Activated CD4-positive, CD25-positive, alpha-beta regulatory T cell treated with anti-CD3 and anti-CD28 coated beads, Interleukin-2, amount 50 U/mL, for 16 hours (primary cell): ENCODE measurements at places on chromosomes 12 and 14.

DNA sequence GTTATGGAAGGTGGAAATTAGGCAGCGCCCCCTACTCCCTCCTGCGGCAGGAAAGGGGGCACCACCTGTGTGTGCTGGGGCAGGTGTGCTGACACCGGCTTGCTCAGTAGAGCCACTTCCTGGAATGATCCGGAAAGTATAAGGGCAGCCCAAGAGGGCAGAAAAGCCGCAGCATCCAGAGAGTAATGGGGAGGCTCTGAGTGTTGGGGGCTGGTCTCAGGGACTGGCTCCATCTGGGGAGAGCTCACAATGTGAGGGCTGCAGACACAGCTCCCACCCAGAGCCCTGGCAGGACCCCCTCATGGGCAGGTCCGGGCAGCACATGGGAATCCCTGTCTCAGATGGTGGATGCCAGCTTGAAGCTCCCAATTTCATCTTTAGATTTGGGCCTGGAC lies 187.6 kb upstream of the C14orf180 start:
- no peak for DNase-seq

- no peak for DNase-seq
Measured at GRCh38 chr12:15580431-15580830, 208.8 kb downstream of the EPS8 start.

- DNase-seq = no peak
Measured at GRCh38 chr12:92027701-92028440, 117.8 kb downstream of the BTG1 start.

- no peak for DNase-seq
Measured at GRCh38 chr14:25488961-25489360, 439.0 kb upstream of the STXBP6 start.

DNA sequence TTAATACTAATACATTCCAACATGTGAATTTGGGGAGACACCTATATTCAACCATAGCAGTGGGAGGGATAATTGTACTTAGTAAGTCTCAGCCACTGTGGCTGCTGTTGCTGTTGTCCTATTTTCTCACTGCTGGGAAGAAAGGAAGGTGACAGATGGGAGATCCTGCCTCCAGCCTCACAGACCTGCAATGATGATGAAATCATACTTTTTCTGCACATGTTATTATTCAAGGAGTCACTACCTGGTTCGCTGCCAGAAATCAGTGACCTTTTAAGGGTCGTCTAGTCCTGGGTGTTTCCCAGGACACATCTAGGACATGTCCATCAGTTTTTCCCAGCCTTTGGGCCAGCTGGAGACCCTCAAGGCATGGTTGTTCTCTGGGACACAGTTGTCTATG lies 106.2 kb upstream of the RPH3A start:
- DNase-seq = no peak

- no peak for DNase-seq
Measured at GRCh38 chr14:85607651-85608081, 77.7 kb downstream of the FLRT2 start.

DNA sequence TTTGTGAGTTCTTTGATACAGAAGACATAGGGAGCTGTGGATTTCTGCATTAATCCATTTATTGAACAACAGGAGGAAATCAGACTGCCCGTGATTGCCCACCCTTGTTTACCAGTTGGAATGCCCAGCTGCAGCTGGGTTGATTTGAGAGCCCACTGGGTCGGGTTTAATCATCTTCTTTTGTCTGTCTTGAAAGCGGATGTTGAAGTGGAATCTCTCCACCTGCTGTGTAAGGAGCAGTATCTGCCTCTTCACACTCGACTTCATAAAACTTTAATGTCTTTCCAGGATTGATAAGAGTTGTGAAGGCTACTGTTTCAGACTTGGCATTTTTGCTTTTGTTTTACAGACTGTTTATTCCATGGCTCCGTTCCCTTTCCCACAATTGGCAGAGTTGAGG lies 39.9 kb downstream of the TBC1D30 start:
- DNase-seq = no peak

DNA sequence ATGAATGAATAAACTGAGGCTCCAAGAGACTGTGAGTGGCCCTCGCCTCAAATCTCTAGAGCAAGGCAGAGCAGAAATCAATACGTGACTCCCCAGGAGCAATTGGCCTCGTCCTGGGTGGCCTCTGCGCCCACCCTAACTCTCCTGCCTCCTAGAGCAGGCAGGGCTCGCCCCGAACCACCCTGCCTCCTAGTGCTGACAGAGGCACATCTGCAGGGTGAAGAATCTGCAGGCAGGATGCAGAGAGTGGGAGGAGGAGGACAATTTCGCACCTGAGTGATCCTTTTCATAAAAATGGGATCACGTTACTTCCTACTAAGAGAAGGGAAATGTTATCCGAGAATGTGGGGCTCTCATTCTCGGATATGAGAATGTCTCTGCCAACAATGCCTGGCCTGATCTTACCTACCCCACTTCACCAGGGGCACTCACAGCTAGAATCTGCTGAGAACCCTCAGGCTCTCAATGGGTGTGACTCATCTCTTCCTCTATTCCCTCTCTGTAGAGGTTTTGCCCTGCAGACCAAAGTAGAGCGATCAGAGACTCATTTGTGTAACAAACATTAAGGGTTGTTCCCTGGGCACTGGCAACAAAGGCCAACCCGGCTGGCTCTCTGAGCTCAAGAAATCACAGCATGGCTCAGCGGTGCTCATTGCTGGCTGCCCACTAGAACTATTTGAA lies 61.7 kb upstream of the BCL2L14 start:
- no peak for DNase-seq

DNA sequence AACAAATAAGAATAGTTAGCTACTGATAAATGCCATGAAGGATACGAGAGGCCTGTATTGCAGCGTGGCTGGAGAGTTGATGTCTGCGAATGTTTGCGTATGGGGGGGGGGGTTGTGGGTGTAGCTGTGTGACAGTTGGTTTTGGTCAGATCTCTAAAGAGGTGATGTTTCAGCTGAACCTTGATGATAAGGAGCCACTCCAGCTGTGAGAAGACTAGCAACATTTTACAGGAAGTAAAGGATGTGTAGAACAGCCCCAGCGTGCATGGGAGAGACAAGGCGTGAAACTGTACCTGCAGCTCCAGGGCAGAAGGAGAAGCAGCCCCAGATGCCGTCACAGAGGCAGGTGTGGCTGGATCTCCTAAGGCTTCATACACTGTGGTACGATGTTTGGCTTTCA lies 416.9 kb downstream of the TMEM132D start:
- DNase-seq = no peak

DNA sequence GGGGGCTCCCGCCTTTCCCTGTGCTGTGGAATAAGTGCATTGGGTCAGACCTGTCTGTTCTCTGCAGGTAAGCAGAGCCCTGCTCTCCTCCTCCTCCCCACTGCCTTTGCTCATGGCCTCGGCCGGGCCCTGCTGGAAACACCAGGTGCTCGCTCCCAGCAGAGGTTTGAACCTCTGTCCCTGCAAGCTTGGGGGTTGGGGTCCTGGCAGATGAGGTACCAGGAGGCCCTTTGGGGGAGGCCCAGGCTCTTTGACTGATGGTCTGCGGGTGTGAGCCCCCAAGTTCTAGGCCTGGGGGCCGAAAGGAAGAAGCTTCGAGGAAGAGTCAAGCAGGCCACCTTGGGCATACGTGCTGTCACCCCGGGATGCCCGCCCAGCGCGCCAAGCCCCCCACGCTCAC lies 22.1 kb upstream of the CEP170B start:
- no peak for DNase-seq

DNA sequence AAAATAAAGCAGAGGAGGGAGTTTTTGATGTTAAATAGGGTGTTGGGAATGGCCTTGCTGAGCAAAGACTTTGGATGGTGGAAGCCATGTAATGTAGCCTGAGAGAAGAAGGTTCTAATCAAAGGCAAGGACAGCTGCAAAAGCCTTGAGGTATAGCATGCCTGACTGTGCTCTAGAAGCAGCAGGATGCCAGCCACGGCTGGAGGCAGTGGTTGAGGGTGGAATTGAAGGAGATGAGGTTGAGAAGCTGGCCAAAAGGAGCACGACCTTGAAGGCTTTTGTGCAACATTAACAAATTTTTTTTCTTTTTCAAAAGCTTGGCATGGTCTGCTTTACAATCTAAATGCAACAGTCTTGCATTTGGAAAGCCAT lies 42.3 kb upstream of the CSRP2 start:
- no peak for DNase-seq

GRCh38 chr12:51471111-51471864 lies 46.7 kb downstream of the SLC4A8 start:
- no peak for DNase-seq

- no peak for DNase-seq
Measured at GRCh38 chr12:32548691-32549281, 130.3 kb upstream of the DNM1L start.

- no peak for DNase-seq
Measured at GRCh38 chr12:27462151-27462694, 15.7 kb downstream of the SMCO2 start.

DNA sequence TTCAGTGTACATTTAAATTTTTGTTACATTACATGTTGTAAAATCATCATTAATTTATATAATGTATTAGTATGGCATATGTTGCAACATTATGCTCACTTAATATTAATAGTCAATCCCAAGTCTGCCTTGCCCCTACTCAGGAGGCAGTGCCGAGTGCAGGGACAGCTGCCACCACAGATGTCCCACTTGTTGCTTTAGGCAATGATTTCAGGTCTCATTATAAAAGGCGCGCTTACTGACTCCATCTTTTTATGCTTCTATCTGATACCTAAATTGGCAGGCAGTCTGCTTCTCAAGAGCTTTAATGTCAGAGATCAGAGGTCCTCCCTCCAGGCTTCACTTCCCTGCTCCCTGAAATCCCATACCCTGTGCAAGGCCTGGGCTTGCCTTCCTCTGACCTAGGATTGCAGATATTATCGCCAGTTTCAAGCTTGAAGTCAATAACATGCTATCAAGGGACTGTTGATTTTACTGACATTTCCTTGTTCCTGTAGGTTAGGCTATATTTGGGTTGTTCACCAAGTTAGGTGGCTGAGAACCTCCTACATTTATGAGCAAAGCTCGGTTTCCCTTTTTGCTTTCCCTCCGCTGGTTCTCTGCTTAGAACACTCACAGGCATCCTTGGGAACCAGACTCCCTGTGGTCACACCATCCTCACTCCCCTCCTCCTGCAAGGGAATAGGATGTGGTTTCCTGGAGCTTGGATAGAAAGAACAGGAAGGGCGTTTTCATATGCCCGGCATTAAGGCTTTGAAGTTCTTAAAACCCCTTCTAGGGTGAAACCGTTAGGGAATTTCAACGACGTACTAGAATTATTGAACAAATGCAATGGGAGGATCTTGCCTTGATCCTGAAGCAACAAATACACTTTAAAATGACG lies 208.4 kb upstream of the FKBP4 start:
- no peak for DNase-seq

GRCh38 chr14:39383026-39383660 lies 49.1 kb downstream of the FBXO33 start:
- DNase-seq = no peak

GRCh38 chr12:56749359-56749758 lies 2.8 kb downstream of the PRIM1 start:
- DNase-seq = no peak

DNA sequence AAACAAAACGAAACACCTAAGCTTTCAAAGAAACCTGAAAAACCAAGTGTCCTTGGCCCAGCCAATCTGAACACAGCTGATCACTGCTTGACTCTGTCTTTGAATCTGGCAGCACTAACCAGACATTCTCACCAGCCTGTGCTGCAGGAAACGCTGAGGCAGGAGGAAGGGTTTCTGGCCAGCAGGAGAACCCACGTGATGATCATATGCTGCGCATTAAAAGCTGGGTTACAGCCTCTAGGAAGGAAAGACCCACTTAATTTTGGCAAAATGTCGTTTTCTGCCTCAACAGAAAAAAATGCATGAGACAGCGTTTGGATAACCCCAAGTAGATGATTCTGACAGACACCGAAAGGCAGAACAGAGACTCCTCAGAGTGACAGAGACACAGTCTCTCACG lies 9.8 kb downstream of the APPL2 start:
- DNase-seq = no peak

- no peak for DNase-seq
Measured at GRCh38 chr12:130752692-130753230, 36.7 kb upstream of the RIMBP2 start.

DNA sequence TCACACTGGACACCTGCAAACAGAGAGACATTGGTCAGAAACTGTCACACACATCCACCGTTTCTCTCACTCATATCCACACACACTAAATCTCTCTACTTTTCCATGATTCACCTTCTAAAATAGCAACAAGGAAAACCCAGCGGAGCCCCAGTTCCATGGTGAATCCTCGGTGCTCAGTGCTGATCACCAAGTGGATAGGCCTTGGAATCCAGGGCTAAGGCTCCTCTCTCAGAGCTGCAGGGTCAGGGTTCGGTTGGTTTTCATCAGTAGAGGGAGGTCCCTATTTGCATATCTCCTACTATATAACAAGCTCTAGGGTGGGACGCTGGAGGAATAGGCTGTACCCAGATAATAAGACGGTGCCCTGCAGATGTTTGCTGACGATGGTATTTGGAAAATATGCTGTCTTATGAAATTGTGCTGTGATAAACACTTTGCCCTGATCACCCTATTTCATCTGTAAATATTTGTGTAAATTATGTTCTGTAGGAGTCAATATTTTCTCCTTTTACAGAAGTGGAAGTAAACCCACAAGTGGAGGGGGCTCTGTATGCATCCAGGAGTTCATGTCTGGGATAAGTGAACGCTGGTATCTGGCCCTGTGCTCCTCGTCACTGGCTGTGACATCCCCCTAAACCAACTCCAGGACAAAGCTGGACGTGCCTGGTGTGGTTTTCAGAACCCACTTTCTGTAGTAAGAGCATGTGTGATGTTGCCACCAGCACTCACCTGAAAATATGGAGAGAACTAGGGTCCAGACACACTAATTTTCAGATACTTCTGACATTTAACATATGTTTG lies 709.2 kb downstream of the TMEM121 start:
- DNase-seq = no peak

DNA sequence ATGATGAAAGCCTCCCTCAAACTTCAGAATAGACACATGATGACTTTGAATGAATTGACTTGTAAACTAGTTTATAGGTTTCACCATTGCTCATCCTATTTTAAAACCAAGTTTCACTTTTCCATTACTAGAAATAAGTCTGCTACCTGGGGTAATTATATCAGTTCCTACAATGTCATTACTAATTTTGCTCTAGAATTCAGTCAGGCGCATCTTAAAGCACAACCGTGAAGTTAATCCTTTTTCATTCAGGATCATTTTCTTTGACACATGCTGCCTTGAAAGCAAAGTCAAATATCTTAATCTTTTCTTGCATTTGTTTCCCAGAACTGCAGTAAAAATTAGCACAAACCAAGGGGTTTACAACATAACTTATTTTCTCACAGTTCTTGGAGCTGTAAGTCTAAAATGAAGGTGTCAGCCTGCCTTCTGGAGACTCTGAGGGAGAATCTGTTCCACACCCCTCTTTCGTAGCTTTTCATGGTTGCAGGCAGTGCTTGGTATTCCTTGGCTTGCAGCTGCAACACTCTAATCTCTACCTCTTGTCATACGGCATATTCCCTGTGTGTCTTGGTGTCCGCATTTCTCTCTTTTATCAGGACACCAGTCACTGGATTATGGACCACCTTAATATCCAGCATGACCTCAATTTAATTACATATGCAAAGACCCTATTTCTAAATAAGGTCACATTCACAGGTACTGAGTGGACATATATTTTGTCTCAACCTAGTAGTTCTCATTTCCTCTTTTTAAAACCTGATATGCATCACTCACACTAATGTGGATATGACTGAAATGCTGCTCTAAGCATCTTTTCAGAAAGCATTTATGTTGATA lies 114.3 kb upstream of the PDZRN4 start:
- no peak for DNase-seq
